Body of pancreas (tissue), 4 donors: ENCODE measurements at places on chromosomes 6 and 20. TPM values are rescaled to one million over a fixed set of nuclear protein-coding genes. Genes with fewer than 3 reads are reported as not detected.

The C4B gene
- 57.7 TPM for total RNA-seq

DNA sequence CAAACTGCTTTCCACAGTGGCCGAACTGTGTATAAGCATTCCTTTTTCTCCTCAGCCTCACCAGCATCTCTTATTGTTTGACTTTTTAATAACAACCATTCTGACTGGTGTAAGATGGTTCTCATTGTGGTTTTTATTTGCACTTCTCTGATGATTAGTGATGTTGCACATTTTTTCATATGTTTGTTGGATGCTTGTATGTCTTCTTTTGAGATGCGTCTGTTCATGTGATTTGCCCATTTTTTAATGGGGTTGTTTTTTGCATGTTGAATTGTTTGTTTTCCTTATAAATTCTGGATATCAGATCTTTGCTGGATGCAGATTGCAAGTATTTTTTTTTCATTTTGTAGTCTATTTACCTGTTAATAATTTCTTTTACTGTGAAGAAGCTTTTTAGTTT is 11.2 kb upstream of the ZSCAN12 start:
- no peaks in the 10 kb centered on the region for H3K36me3 ChIP-seq
- H3K27ac ChIP-seq = no peak overlapping the region
- no peaks in the 10 kb centered on the region for H3K4me1 ChIP-seq
- H3K4me3 ChIP-seq = no peak overlapping the region
- DNase-seq = no peak

DNA sequence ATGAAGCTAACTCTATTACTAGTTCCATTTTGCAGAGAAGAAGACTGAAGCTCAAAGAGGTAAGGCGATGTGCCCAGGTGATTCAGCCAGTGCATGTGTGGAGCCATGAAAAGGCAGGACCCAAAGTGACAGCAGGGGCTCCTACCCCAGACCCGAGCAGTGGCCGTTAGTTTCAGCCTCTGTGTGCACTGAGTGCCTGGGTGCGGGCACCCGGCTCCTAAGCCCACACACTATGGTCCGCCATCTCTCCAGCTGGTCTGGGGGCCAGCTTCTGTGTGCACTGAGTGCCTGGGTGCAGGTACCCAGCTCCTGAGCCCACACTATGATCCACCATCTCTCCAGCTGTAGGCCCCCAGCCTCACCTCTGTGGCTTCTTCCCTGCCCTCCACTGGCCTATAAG is 123.5 kb upstream of the CST7 start:
- no peaks in the 10 kb centered on the region for H3K36me3 ChIP-seq
- no peak overlapping the region for H3K27ac ChIP-seq
- DNase-seq = no peak
- no peaks in the 10 kb centered on the region for H3K27me3 ChIP-seq

The ZBP1 gene
- total RNA-seq = not detected

DNA sequence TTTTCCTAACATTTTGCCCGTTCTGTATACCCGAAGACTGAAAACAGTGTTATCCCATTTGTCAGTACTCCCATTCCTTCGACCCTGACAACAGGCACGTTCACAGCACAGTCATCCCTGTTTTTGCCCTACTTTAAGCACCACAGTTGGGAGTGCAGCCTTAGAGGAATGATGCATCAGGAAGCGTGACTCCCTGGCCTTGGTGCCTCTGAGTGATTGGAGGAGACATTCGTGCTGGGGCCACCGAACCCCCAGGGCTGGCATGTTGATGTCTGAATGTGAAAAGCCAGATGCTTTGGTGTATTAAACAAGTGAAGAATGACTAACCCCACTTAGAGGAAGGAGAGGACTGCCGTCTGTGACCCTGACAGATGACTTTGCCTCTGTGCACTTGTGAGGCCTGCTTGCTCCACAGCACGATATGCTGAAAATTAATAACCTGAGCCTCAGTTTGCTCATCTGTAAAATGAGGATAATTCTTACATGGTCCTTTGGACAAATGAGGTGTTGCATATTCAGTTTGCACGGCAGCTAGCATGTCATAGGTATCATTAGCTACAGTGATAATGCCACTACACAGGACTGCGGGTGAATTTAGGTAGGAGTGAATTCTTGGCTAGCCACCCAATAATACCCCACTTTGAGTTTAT is 36.0 kb downstream of the STK35 start:
- no peak for DNase-seq
- H3K36me3 ChIP-seq = no peaks in the 10 kb centered on the region
- H3K4me3 ChIP-seq = no peak overlapping the region
- no peak overlapping the region for H3K27ac ChIP-seq
- no peaks in the 10 kb centered on the region for H3K4me1 ChIP-seq

The TMC2 gene
- 0.26 TPM for total RNA-seq

The HLA-DRB5 gene
- total RNA-seq = 1.3 TPM

The TGM2 gene
- total RNA-seq = 27.5 TPM

DNA sequence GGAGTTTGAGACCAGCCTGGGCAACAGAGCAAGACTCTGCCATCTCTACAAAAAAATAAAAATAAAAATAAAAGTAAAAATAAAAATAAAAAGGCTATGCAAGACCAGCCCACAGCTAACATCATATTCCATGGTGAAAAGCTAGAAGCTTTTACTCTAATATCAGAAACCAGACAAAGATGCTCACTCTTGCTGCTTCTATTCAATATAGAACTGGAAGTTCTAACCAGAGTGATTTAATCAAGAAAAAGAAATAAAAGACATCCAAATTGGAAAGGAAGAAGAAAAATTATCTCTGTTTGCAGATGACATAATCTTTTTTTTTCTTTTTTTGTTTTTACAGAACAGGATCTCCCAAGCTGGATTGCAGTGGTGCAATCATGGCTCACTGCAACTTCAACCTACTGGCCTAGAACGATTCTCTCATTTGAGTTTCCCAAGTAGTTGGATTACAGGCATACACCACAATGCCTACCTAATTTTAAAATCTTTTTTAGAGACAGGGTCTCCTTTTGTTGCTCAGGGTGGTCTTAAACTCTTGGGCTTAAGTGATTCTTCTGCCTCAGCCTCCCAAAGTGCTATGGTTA is 100.7 kb upstream of the JAG1 start:
- no peaks in the 10 kb centered on the region for H3K36me3 ChIP-seq
- no peaks in the 10 kb centered on the region for H3K4me1 ChIP-seq
- H3K4me3 ChIP-seq = no peak overlapping the region
- no peak overlapping the region for H3K27ac ChIP-seq
